HuH-7 (cell line): ENCODE measurements at places on chromosomes 5 and 9.
A peak's percentile ranks its signal among the peaks of the same experiment; 100 is the strongest.

GRCh38 chr5:13946111-13946510 lies 1.6 kb upstream of the DNAH5 start:
- DNase-seq, result no peak

- DNase-seq, result peak; percentile 58
These were observed 138.9 kb downstream of the RGS3 start for GRCh38 chr9:113602126-113603047.

DNA sequence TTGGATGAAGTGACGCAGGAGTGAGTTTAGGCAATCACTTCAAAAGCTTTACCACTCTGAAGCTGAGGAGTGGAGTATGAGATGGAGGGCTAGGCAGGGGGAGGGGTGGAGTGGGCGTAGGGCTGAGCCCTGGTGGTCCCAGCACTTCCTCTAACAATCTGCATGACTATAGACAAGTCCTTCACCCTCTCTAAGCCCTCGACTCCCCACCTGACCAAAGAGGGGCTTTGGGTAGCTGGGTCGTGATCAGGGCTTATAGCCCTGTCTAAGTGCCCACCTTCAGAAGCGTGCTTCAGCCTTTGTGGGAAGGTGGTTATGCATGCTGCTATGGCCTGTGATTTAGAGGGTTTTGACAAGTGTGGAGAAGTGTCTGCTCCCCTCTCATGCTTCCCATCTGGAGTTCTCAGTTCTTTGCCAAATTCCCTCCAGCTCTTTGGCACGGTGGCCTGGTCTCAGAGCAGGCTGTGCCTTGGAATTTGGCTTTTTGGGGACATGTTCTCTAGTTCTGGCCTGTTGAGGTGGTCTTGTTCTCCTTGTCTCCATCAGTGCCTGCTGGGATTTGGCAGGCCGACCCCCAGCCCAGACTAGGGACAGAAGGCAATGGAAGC lies 53.0 kb downstream of the ACTBL2 start:
- DNase-seq, result no peak

- DNase-seq, result no peak
These were observed 18.6 kb upstream of the KDM4C start for GRCh38 chr9:6739218-6739617.

DNA sequence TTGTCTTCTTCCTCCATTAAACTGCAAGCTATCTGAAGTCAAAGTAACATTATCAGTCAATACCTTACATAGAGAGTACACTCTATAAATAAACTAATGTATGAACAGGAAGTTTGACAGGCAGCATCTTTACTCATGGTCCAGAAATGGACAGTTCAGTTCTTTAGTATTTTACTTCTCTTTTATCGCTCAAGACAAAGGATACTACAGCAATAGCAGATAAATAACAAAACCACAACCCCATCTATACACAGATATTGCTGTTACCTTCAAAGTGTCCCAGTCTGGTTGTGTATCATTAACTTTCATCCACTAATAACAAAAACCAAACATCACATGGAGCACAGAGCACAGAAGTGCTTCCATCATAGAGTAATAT lies 46.4 kb downstream of the SEMA5A start:
- no peak for DNase-seq

GRCh38 chr5:133124891-133125290 lies 73.1 kb downstream of the HSPA4 start:
- DNase-seq, result no peak

DNA sequence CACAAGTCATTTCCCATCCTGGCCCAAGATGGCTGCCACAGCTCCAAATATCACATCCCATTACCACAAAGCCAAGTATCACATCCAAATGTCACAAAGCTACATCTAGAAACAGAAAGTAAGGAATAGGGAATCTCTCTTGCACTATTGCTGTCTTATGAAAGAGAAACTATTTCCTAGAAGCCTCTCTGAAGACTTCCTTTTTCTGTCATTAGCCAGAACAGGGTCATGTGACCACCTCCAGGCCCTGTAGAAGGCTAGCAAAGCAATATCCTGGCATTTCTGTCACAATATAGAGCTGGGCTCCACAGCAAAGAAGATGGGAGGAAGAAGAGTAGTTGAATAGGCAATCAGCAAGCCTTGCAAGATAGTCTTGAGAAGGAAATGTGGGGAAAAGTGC lies 99.2 kb downstream of the SH3TC2 start:
- DNase-seq, result no peak

DNA sequence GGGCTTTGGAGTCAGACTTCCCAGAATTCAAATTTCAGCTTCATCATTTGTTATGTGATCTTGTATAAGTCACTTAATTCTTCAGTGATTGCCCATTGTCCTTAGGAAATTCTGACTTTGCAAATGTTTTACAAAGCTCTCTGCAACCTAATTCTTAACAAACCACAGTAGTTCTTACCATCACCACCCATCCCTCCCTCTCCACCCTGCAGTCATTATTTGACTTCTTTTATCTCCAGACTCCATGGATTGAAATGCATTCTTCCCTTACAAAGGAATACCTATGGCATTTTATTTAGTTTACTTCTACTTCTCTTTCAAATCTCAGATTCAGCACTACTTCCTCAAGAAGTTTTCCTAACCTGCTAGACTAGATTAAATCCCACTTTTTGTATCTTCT lies 23.1 kb downstream of the SHLD3 start:
- no peak for DNase-seq

- DNase-seq, result no peak
These were observed 578.4 kb downstream of the SLCO4C1 start for GRCh38 chr5:101717721-101718120.

DNA sequence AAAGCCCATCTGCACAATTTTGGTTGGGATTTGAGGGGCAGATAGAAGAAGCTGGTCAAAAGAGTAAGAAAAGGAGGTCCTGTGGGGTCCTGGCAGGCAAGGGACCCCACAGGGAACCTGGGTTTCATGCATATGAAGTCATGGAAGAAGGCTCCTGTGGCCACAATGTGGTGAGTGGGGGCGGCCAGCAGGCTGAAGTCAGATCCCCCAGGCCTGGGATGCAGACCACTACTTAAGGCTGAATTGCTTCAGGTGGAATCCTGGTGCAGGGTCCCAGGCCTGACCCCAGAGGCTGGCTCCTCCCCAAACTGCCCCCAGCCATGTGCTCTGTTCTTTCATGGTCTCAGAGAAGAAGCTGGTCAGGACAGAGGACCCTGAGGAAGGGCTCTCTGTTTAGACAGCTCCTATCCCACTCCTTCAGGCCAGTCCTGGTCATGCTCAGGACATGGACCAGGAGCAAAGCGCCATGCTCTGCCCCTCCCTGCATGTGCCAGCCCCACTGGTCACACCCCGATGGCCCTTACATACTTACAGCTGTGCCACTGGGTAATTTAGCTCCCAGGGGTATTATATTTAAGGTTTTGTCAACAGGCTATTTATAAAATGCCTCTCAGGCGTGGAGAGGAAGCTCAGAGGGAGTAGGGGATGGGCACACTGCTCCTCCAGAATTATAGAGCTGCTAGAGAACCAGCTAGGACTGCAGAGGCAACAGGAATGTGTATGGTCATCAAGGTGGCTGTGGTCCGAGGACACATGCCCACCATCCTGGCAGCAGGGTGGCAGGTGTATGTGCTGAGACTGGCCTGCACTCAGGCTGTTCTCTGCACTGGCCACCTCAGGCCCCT lies 33.4 kb downstream of the C5orf15 start:
- no peak for DNase-seq
